ENCODE measurements at places on chromosomes 16 and 17.

DNA sequence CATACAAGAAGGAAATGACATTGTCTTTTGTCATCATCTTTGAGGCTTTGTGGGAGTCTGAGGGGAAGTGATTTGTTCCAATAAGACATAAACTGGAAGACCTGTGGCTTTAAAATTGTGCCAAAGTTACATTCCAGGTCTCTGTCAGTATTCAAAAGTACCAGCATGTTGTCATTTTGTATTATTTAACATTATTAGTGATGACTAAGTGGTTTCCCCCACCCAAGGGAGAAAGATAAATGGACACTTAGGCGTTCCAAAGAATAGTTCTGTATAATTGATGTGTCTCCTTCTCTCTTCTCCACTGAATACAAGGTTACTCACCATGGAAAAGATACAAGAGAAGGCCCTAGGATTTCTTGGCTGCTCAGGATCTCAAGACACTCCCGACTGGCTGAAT lies 3.8 kb downstream of the CFAP97D1 start:
- DNase-seq: no peak

GRCh38 chr16:70437582-70438557 lies 1.0 kb downstream of the ST3GAL2 start:
- DNase-seq: no peak

GRCh38 chr17:75321506-75321905 lies 32.3 kb upstream of the SLC25A19 start:
- DNase-seq: no peak

DNA sequence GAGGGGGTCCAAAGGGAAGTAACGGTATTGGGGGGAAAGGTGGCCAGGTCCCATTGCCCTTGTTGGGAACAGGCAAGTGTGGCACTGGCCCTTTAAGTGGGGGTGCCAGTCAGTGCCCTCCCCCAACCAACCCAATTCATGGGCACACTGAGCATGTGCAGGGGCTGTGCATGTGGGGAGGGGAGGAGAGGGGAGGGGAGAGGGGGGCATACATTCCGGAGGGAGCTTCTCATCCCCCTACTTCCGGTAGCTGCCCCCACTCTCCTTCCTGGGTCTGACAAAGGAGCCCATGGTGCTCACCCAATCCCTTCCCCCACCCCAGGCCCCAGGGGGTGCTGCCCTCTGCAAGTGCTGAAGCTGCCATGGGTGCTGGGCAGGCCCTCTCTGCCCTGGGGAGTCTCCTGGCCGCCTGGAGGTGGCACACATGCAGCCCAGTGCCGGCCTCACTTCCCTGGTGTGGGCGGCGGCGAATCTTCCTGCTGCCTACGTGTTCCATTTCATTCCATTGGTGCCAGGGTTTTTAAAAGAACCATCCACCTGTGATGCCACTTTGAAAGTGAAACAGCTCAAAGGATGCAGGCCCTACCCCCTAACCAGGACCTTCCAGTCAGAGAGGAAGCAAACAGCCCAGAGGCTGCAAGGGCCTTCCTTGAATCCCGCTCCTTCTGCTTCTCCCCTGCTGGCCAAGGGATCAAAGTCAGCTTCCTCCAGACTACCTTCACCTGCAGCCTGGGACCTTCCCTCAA lies 11.0 kb downstream of the HEXIM2 start:
- peak; percentile 30 for DNase-seq

DNA sequence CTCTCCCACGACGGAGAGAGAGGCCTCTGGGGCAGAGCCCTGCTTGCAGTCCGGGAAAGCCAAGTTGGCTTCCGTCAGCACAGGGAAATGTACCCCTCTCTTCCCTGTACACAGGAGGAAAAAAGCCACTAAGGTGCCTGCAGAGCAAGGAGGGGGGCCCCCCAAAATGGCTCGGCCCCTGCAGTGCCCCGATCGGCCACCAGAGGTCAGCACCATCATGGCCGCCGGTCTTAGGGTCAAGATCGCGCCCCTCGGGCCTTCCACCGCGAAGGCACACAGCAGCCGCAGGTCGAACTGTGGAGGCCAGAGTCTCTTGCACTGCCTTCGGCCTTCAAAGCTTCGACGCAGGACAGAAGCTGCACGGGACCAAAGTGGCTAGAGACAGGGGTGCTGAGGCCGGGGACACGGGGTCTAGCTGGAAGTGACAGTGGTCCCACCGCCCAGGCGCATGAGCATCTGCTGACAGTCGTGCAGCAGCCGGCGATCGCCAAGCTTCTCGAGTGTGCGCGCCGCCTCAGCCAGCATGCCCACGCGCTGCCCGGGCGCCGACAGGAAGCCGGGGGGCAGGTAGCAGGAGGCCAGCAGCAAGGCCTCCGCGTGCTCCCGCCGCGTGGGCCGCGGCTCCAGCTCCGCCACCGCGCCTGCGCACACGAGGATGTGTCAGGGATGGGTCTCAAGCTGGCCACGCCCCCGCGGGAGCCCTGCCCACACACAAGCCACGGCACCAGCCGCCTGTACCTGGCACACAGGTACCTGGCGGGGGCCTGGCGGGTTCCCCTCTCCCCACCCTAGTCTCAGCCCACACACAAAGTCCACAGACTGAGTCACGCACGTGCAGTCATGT lies 24.4 kb downstream of the SREBF1 start:
- peak; percentile 28 for DNase-seq

DNA sequence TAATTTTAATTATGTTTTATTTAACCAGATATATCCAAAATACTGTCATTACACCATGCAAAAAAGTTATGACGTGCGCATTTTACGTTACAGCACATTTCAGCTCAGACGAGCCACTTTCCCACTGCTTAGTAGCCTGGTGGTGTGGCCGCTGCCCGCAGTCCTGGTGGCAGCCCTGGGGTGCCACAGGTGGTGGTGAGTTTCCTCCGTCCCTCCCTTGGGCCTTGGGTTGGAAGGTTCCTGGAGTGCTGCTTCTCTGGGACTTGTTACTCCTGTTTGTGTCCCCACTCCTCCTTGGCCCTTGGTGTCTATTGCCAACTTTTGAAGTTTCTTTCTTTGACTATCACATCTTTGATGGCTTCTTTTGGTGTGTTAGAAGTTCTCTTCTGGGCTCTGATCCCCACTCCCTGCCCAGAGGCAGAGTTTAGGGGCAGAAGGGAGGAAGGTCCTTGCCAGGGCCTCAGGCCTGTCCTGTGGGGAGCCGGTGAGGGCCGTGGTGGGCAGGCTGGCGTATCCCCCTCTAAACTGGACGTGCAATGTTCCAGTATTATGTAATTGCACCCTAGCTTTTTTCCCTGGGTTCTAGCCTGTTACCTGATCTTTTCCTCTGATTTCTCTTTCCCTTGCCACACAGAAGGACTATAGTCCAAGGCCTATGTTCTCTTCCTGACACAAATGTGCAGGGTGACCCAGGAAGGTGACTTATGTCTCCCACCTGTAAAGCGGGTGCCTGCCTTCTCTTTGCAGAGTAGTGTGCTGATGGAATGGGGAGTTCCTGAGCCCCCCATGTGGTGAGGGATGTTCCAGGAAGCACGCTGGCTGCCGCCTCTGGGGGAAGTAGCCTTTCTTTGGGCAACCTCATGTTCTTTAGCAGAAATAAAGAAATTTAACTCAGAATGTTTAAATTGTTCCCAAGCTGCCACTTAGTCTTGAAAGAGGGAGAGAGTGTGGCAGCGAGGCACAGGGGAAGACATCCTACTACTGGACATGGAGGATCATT lies 8.4 kb downstream of the MPRIP start:
- no peak for DNase-seq

DNA sequence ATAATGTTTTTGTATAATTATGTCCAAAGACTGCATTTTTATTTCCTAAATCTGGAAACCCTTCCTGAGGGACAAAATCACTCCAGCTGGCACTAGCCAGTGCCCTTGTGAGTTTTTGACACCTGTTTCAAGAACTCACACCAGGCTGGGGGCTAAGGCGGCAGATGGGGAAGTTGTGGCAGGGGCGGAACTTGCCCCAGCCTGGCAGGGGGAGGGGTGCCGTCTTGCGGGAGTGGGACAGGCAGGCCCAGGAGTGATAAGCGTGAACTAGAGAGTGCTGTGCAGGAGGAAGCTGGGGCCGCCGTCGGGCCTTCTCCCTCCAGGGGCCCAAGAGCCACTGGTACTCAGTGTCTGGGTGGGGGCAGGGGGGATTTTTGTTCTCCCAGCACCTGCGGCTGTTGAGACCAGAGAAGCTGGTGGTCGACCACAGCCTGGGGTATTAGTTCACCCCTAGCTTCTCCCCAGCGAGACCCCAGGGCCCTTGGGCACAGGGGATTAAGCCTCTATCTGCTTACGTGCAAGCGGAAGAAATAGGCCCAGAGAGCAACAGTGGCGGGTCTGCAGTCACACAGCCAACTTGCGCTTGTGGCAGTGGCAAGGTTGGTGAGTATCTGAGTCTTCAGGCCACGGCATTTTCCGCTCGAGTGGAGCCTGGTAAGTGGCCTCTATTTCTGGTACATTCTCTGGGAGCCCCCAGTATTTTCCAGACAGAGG lies 40.2 kb upstream of the PLCG2 start:
- DNase-seq: no peak

GRCh38 chr16:30885196-30885595 lies 8.7 kb downstream of the BCL7C start:
- DNase-seq: no peak

DNA sequence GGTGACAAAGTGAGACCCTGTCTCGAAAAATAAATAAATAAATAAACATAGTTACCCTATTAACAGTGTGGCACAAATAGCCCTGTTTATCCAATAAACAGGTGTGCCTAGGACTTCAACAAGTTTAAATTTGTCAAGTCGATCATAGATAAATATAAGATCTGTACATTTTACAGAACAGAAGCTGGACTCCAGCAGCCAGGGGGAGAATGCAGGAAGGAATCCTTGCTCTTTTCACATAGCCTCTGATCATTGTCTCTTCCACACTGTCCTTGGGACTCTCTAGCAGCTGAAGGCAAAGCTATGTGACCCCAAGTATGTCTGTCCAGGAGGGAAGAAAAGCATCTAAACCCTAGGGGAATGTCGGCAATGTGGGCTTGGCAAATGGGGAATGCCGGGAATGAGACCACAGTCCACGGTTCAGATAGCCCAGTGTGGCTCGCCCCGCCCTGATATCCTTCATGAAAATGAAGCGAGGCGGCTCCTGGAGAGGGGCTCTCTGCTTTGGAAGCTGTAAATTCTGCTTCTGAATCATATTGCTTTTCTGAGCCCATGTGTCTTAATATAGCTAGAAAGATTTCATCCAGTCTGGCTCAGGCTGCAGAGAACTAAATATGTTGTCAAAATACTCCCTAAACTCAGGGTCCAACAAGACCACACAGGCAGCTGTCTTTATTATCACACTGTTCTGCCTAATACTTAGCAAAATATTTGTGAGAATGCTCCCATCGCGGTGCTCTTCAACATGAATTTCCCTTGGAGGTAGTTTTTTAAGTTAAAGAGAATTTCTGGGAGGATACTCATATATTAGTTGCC lies 24.9 kb upstream of the GRB2 start:
- DNase-seq: no peak

DNA sequence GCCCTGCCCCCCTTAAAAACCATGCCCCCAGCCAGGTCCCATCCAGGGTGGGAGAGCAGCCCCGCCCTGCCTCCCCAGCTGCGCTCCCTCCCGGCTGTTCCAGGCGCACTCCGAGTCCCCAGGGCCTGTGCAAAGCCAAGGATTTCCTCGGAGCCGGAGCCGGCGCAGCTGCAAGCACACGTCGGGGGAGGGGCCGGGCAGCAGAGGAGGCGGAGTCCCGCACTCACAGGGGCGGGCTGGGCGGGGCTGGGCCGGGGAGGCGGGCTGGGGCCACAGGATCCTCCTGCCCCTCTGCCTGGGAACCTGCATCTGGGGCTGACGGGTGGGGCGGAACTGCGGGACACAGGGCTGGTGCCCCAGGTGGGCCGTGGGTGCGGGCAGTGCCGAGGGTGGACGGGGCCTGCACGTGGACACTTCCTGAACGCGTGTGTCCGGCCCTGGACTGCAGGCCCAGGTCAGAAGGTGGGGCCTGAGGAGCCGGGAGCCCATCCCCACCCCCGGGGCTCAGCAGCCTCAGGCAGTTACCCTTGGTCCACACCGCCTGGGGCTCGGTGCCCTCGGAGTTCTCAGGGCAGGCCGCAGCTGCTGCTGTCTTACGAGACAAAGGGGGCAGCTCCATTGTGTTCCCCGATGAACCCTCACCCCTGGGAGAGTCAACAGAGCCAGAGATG lies 24.0 kb upstream of the SSTR5 start:
- DNase-seq: no peak

DNA sequence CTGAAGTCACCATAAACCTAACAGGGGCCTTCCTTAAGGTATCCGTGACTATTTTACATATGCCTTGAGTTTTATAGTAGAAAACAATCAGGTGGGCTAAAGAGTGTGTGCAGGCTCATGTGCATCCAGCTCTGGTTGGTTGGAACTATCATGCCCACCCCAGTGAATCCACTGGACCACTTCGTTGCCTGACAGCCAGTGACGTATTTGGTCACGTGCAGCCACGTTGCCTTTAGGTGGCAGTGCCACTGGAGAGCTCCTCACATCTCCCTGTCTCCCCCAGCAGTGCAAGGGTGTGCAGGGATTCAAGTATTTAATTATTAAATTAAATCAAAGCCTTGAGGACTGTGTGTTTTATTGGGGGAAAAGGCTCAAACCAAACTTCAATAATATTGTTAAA lies 42.1 kb upstream of the DNAH17 start:
- no peak for DNase-seq

- no peak for DNase-seq
These were observed 3.3 kb downstream of the KRT37 start for GRCh38 chr17:41421116-41421515.

DNA sequence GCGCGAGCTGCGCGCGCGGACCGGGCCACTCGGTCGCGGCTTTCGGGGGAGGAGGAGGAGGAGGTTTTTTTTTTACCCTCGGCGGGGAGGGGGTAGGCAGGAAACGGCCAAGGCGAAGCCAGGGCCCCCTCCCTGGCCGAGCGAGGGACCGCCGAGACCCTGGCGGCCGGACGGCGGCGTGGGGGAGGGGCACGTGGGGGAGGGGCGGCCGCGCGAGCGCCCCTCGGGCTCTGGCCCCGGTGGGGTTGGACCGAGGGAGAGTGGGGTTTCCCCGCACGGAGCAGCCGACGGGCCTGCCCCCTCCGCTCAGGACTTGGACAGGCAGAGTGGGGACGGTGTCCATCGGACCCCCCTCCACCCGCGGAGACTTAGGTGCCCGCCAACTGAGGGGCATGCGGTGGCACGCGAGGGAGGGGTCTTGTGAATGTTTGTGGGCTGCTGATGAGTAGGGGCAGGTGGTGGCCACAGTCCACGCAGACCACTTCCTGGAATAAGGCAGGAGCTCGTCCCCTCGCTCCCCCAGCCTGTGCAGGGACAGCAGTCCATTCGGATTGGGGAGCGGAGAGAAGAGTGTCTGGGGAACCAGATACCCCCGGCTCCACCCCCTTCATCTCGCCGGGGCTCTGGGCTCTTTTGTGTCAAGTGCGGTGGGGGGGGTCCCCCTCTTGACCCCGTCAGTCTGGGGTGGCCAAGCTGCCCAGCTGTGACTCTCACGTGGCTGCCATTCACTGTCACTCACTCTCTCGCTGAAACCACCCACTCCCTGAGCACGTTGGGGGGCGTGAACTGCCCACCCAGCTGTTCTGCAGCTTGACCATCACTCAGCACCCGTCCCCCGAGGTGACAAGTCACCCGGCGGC lies 3.0 kb upstream of the CHD3 start:
- no peak for DNase-seq

GRCh38 chr16:47712276-47713224 lies 251.4 kb downstream of the PHKB start:
- DNase-seq: no peak

GRCh38 chr16:29898804-29899515 lies 390 bp downstream of the SEZ6L2 start:
- DNase-seq: no peak

Data from activated naive CD8-positive, alpha-beta T cell treated with anti-CD3 and anti-CD28 coated beads, Interleukin-2, amount 50 U/mL, for 16 hours (primary cell).